ENCODE measurements at places on chromosomes 13 and 19.

DNA sequence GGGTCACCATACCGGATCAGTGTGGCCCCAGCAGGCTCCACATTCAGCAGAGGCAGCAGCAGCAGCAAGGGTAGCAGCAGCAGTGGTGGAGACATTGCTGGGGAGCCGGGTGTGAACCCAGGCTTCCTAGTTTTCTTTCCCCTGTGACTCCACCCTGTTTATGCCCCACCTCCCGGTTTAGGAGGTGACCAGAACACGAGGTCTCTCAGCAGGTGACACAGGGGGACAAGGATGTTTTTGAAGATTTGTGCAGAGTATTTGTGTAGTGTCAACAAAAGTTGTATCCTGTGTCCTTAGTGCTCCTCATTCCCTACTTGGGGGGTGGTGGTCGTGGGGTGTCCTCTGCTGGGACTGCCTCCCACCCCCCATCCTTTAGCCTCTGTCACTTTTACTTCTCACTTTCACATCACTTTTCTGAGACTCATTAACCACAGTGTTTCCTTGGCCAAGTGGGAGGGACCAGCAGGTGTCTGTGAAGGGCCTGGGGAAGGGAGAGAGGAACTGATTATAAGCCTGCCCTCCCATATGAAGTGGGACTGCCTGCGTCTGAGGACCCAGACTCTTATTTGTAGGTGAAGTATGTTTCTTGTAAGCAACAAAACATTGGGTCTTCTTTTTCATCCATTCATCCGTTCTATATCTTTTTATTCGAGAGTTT lies 15.6 kb upstream of the KCNC3 start:
- H3K4me1 ChIP-seq, result peaks cover 11% of the 10 kb centered on the region
- H3K27ac ChIP-seq, result no peak overlapping the region
- H3K4me3 ChIP-seq, result no peak overlapping the region

GRCh38 chr19:56393119-56394012 lies at the start of gene ZNF582:
Gene ZNF582 (minus strand): TSS chr19:56393534. CDS start chr19:56391752, 1,782 bp downstream.
- H3K27ac ChIP-seq, result peak within 1 kb of the TSS; percentile 91
- peak; percentile 94 for DNase-seq
- peaks cover 2% of the 10 kb centered on the region for H3K4me1 ChIP-seq
- H3K27me3 ChIP-seq, result no peaks in the 10 kb centered on the region
- peaks cover 4% of the 10 kb centered on the region for H3K36me3 ChIP-seq
- peak within 1 kb of the TSS; percentile 87 for H3K4me3 ChIP-seq

- H3K27ac ChIP-seq, result no peak overlapping the region
- peaks cover 8% of the 10 kb centered on the region for H3K4me1 ChIP-seq
- H3K27me3 ChIP-seq, result no peaks in the 10 kb centered on the region
- H3K36me3 ChIP-seq, result peaks cover 39% of the 10 kb centered on the region
These were observed 5.7 kb downstream of the FBL start for GRCh38 chr19:39840492-39840891.

DNA sequence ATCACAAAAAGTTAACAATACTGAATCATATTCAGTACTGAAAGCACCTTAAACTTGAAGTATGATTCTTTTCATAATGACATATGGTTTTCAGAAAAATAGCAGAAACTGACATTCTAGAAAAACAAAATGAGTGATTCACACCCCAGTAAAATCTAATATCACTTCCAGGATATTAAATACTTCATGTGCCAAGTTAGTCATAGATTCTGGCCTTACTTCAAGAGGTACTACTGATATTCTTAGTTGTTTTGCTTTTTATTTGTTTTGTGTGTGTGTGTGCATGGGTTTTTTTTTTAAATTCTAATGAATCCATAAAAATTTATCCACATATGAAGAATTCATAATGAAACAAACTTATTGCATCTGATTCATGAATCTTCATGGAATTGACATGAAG lies 207.9 kb upstream of the UFM1 start:
- no peak overlapping the region for H3K27ac ChIP-seq
- H3K27me3 ChIP-seq, result no peaks in the 10 kb centered on the region
- H3K4me3 ChIP-seq, result no peak overlapping the region
- H3K4me1 ChIP-seq, result no peaks in the 10 kb centered on the region
- DNase-seq, result no peak

DNA sequence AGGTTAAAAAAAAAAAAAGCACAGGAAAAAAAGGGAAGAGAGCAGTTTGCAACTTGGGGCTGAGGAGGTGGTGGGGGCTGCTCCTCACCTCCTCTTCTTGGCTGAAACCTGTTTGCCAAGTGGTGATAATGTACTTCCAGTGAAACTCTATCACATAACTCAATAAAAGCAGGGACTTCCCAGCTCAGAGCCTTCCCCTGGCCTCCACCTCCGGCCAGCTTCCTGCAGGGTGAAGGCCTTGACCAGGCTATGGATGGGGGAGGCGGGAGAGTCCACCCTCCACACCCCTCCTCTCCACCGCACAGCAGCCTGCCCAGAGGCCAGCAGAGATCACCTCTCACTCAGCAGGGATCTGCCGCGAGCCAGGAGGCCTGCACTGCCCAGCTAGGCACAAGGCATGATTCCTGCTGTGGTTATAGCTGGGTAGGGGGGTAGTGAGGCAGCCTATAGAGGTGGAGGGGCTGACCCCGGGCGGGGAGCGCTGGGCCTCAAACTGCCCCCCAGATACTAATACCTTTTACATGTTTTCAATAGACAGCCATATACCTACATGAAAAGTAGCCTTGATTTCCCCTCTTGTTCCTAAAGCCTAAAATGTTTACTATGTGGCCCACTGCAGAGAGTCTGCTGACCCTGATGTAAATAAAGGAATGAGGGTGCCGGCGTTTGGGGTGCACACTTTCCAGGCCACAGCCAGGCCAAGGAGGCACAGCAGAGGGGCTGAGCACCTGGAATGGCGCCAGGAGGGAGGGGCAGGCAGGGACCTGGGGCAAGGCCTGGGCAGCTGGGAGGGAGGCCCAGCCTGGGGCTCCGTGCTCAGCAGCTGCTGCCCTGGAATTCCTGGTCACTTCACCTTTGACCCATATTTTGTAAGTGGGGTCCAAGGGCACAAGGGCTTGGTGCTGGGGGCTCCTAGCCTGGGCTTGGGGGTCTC lies 10.3 kb downstream of the ZNF787 start:
- peaks cover 20% of the 10 kb centered on the region for H3K4me1 ChIP-seq
- no peaks in the 10 kb centered on the region for H3K27me3 ChIP-seq
- H3K4me3 ChIP-seq, result no peak overlapping the region
- H3K27ac ChIP-seq, result no peak overlapping the region
- no peak for DNase-seq
- H3K36me3 ChIP-seq, result peaks cover 19% of the 10 kb centered on the region

DNA sequence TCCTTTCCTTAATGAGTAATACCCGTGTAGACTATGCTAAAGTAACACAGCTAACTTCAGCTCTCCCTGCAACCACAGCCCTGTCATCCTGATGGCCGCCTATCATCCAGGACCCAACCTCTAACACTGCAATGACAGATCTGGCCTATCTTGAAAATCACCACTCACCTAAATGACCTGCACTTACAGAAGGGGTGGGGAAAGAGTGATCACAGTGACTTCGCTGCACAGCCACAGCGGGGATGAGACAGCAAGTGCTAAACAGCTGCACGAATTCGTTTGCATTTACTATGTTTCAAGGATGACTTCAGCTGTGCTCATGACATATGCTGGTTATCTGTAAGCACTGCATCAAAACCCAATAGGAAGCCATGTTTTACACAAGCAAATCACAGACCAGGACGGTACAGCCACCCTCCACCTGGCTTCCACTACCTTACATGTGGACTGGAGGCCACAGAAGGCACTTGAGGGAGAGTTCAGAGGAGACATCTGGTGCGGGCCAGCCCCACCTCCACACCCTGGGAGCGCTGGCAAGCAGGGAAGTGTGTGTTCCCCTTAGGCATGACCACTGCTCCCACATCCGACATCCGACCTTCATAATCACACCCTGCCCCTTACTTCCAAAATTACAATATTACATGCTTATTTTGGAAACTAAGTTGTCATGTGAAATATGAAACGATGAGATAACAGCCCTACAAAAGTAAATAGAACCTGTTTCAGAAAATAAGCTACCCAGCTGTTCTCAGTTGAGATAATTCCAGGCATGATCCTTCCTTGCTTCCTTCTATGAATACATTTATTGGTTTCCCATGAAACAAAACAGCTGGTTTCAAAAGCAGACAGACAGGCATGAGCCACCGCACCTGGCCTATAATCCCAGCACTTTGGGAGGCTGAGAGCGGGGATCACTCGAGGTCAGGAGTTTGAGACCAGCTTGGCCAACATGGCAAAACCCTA lies 95.7 kb downstream of the STK24 start:
- no peak overlapping the region for H3K4me3 ChIP-seq
- H3K4me1 ChIP-seq, result peaks cover 49% of the 10 kb centered on the region
- no peak overlapping the region for H3K27ac ChIP-seq
- no peaks in the 10 kb centered on the region for H3K27me3 ChIP-seq
- no peak for DNase-seq

GRCh38 chr13:36030670-36031331 lies 100.4 kb downstream of the DCLK1 start:
- H3K36me3 ChIP-seq, result no peaks in the 10 kb centered on the region
- DNase-seq, result no peak
- H3K27me3 ChIP-seq, result no peaks in the 10 kb centered on the region
- H3K27ac ChIP-seq, result no peak overlapping the region
- no peak overlapping the region for H3K4me3 ChIP-seq

- H3K27ac ChIP-seq, result no peak overlapping the region
- no peaks in the 10 kb centered on the region for H3K4me1 ChIP-seq
- H3K4me3 ChIP-seq, result no peak overlapping the region
- DNase-seq, result peak; percentile 33
- peaks cover 70% of the 10 kb centered on the region for H3K36me3 ChIP-seq
These were observed 30.8 kb upstream of the USE1 start for GRCh38 chr19:17184371-17184841.

GRCh38 chr13:75025956-75026355 lies 456.0 kb downstream of the TBC1D4 start:
- no peaks in the 10 kb centered on the region for H3K36me3 ChIP-seq
- no peak overlapping the region for H3K4me3 ChIP-seq
- H3K27ac ChIP-seq, result no peak overlapping the region
- DNase-seq, result peak; percentile 78
- H3K4me1 ChIP-seq, result no peaks in the 10 kb centered on the region

GRCh38 chr13:64871742-64872141 lies 2358.4 kb downstream of the PCDH9 start:
- H3K4me3 ChIP-seq, result no peak overlapping the region
- H3K27me3 ChIP-seq, result no peaks in the 10 kb centered on the region
- no peak for DNase-seq
- no peak overlapping the region for H3K27ac ChIP-seq
- no peaks in the 10 kb centered on the region for H3K36me3 ChIP-seq
